Endothelial cell of umbilical vein (primary cell): ENCODE measurements at places on chromosomes 3 and 15. TPM values are rescaled to one million over a fixed set of nuclear protein-coding genes. Genes with fewer than 3 reads are reported as not detected.

GRCh38 chr3:54353946-54354345, 231.6 kb downstream of the CACNA2D3 start:
- DNase-seq = no peak

- no peak for DNase-seq
These were observed 71.9 kb downstream of the CADPS start for GRCh38 chr3:62803276-62803675.

Gene MELTF
- 0.59 and 1.2 TPM in 2 replicates for polyA plus RNA-seq

Gene MRPS11
- 97.9 and 111 TPM in 2 replicates for polyA plus RNA-seq

- no peak for DNase-seq
These were observed 635.5 kb downstream of the TBL1XR1 start for GRCh38 chr3:176561826-176562225.

- DNase-seq = no peak
These were observed 437.9 kb downstream of the SOX2 start for GRCh38 chr3:182149594-182149993.

Gene IQCF5
- not detected in 2 replicates for polyA plus RNA-seq
